ENCODE measurements at places on chromosomes 7 and 10.
A peak's percentile ranks its signal among the peaks of the same experiment; 100 is the strongest.

DNA sequence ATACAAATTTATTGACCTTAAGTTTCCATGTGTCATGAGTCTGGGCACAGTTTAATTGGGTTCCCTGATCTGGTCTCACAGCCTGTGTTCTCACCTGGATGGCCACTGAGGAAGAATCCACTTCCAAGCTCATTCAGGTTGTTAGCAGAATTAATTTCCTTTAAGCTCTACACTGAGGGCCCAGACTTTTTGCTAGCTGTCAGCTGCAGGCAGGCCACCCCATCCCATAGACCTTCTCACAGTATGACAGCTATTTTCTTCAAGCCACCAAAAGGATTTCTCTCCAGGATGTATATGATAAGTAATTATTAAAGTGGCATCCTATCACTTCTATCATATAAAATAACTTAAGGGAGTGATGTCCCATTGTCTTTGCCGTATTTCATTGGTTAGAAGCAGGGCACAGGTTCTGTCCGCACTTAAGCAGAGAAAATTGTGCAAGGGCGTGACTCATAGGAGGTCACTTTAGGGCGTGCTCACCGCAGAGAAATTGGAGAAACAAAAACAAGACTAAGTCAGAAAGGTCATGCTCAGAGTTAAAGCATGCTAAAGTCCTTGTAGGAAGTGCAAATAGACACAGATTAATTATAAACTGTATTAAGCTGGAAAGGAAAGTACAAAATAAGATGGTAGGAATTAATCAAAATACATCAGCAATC lies 109.9 kb downstream of the AHR start:
- peak; percentile 21 for DNase-seq

DNA sequence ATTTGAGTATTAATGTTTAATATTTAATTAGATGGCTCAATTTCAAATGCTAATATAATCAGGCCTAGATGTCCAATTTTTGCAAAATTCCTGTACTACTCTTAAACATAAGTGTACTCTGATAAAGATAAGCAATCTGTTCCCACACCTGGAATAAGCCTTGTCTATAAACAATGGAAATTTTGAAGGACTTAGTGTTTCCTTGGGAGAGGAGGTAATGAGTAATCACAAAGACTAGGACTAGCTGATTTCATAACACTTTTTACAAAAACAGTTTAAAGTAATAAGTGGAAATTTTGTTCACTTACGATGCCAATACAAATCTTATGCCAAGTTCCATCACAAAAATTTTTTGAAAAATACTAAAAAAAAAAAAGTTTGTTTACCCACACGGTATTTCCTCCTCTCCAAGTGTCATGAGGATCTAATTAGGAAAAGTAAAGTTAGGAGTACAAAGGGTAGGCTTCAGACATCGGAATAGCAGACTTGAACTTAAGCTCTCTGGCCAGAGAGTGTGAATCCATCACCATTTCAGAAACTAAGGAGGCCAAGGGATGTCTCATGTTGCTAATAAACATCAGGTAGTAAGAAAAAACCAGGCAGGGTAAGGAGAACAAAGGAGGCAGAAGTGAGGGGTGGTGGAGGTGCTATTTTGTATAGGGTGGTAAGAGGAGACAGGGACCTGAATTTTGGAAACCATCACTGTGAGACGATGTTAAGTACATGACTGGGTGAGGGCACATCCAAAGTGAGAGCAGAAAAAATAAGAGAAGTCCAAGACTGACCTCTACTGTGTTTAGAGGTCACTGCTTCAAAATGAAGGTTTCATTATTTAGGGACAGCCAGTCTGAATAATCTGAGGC lies 61.3 kb downstream of the RAPGEF5 start:
- no peak for DNase-seq

GRCh38 chr10:123882681-123883445 lies 8.7 kb downstream of the CPXM2 start:
- DNase-seq: no peak

DNA sequence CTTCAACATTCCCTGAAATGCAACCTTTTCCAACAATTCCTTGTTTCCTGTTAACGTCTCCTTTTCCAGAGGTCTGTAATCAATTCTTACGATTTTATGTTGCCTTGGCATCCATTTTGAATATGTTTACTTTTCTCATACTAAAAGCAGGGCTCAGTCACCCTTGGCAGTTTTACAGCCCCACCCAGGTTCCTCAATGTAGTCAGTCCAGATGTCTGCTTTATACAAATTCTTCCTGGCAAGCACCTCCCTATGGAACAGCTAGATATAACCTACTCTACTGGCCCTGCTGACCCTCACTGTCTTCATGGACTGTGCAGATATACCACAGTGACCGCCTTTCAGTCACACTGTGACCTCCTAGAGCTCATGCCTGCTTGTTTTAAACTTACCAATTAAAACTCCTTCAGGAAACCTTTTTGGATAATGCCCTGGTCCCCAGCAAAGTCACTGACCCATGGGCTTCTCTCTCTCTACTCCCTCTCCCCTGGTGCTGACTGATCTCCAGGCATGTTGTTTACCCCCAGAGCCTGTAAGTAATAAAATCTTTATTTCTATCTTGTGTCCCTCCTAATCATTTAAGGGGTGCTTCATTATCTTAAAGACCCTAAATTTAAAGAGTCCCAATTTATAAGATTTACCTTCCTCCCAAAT lies 147.1 kb upstream of the STEAP1 start:
- DNase-seq: no peak

- no peak for DNase-seq
Observed at GRCh38 chr10:59234816-59235429, 58.5 kb downstream of the PHYHIPL start.

- DNase-seq: no peak
Observed at GRCh38 chr10:123153486-123154091, 613 bp upstream of the BUB3 start.

DNA sequence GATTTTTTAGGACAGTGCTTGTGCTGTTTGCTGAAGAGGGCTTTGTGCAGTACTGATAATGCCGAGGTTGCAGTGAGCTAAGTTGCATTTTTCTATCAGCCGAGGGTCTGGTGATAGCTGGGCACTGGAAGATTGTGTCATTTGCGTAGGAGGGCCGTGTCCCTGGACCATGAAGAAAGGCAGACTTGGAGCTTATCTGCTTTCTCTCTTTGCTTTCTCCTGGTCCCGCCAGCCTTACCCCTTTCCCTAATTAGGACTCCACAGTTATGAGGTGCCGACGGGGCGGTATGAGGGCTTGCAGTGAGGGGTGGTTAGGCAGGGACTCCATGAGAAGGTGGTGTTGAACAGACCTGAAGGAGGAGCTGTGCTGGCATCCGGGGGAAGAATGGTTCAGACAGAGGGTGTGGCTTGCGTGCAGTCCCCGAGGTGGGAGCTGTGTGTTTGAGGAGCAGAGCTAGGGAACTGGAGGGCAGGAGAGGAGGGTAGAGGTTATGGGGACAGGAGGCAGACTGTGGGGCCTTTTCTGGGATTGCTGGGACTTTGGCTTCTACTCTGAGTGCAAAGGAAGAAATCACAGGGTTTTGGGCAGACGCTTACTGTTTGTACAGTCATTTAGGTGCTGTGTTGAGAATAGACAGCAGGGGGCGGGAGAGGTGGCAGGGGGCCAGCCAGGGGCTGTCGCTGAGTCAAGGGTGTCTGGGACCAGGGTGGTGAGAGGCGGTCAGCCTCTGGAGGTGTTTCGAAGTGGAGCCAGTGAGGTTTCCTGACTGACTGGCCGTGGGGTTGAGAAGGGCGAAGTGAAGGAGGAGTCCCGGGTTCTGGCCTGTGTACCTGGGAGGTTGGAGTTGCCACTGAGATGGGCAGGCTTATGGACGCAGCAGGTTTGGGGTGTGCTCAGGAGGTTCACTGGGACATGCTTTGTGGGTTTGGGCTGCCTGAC lies 43.4 kb downstream of the PRF1 start:
- peak; percentile 45 for DNase-seq

- DNase-seq: no peak
Observed at GRCh38 chr10:71911296-71911953, 52.8 kb upstream of the CHST3 start.

GRCh38 chr7:16779051-16779450 lies 25.5 kb downstream of the TSPAN13 start:
- no peak for DNase-seq

- no peak for DNase-seq
Observed at GRCh38 chr7:70836946-70837345, 295.0 kb upstream of the GALNT17 start.

DNA sequence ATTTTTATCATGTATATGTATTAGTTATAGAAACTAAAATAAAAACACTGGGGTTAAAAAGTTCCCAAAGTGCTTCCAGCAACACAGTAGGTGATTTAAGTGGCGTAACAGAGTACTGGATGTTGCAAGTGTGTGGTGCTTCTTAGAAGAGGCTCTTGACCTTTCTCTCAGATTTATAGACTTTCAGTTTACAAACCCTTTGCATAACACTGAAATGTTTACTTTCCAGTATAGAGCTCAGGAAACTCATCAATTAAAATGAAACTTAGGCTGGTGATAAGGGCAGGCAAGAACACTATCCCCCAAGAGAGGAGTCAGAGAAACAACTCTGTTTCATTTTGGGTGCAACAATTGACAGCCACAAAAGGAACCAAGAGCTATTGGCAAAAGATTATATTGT lies 27.5 kb upstream of the SMC3 start:
- DNase-seq: no peak

DNA sequence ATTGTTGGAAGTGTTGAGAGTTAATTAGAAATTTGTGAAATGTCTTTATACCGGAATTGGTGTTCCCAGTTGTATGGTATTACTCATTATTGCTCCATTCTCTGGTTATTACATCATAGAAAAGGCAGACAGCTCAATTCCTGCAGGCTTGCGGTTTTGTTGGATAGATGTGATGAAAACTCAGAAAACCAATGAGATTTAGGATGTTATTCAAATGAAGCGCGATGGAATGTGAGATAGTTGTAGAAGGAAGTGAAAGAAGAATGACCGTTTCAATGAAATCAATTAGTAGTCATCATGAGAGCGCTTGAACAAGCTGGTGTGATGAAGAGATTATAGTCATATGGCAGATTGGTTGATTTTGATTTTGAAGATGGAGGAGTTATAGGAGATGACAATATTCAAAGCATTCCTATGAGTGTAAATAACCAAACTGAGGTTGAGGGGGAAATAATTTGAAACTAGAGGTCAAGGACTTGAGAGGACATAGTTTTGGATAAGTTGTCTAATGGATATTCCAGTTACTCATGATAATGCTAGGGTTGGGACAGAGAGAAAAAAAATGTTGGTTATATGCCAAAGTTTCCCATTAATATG lies 991.5 kb downstream of the NRG3 start:
- no peak for DNase-seq

DNA sequence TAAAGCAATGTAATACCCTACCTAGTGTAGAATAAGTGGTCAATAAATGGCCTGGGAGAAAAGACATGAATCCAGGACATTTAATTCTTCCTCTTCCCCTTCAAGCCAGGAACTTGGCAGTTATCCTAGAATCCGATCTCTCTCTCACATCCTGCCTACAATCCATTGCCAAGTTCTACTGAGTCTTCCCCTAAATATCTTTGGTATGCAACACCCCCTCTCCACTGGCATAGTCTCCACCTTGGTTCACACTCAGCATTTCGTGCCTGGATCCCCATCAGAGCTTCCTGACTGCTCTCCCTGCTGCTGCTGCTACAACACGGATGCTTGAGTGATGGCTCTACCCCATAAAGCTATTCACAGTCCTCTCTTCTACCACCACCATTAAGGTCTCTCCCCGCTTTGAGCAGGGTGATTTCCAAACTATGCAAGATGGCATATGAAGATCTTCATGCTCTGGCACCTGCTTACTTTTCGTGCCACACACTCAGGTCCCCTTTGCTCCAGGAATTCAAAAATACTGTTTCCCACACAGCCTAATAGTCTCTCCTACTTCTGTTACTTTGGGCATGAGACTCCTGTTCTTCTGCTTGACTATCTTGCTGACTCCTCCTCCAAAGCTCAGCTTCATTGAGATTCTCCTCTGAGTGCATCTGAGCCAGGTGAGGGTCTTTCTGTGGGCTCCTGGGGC lies 4.8 kb downstream of the ANK3 start:
- no peak for DNase-seq
